ENCODE measurements at places on chromosomes 4 and X.

GRCh38 chr4:83178029-83178428 lies 63.5 kb upstream of the PLAC8 start:
- no peak for DNase-seq

DNA sequence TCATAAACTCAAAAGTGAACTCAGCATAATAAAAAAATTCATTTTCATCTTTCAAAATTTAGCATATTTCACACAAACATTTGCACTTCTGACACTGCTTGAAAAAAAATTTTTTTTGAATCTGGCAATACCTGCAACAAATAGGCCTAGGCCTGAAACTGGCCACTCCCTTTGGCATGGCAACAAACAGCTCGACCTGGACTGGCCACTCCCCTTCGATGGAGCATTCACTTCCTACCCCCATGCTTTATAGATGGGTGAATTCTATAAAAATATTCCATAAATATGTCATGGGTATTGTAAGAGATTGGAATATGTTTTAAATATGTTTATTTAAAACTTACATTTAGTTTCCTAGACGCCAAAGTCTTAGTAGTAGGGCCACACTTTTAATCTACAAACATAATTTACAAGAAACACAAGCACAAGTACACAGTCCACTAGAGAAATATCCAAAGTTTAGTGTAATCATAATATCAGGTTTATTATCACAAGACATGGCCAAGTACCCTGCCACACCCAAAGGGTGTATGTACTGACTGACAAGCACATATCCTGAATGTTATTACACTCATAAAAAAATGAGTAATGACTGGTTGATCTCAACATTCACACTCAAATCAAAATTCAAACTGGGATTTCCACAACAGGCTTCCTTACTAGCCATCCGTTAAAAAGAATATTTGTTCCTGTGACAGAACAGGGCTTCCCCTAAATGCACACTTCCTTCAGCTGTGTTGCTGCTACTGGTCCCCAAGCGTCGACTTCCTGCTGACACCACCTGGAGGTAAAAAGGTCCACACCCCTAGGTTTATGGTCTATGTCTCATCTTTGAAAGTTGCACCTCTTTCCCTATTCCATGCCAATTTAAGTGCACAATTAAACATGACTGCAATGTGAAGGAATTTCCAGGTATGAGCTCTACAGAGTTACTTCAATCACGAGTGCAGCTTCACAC lies 271.5 kb downstream of the NR3C2 start:
- no peak for DNase-seq

DNA sequence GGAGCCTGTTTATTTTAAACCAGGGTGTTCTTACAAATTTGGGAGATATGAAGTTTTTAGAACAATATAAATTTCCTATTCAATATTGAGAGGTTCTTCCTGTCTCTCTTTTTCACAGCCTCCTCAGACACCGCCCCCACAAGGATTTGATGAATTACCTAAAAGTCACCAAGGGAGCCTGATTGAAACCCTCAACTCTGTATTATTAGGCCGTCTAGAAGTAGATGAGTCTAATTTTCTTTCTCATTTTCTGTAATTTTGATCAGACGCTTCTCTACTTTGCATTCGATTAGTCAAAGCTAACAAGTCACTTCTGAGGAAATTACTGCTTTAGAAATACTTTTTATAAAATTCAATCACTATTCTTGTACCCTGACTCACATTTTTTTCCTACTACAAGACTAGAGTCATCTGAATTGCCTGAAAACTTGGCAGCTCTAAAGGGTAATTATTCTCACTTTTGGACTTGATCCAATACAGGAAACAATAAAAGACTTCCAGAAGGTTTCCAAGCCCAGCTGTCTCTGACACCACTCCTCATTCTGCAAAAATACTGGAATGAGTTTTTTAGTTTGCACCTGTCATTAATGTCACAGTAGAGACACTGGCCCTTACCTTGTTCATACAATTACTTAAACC lies 111.2 kb downstream of the ELOVL6 start:
- DNase-seq = no peak

DNA sequence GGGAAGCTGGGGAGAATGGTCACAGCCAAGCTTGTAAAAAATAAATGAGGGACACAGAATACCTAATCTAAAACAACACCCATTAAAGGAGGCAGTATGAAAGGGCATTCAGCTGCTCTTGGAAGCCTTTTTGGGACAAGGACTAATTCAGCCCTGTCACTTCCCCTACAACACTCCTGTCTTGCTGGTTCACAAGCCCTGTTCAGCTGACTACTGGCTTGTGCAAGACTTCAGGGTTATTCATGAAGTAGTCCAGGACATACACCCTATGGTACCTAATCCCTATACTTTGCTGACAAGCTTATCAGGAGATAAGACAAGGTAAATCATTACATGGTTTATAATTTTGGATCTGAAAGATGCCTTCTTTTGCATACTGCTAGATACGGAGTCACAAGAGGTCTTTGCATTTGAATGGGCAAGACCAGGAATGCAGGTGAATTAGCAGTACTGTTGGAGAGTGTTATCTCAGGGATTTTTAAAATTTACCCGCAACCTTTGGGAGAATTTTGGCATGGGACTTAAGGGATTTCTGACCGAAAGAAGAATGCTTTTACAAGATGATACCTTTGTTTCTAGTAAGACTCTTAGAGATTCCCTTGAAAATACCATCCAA lies 103.2 kb upstream of the LANCL3 start:
- DNase-seq = no peak

- DNase-seq = no peak
Observed at GRCh38 chr4:134470544-134470943, 269.0 kb upstream of the PABPC4L start.

GRCh38 chr4:105461221-105461620 lies 12.6 kb downstream of the PPA2 start:
- no peak for DNase-seq

GRCh38 chr4:54941994-54942552 lies 183.3 kb downstream of the KDR start:
- no peak for DNase-seq

DNA sequence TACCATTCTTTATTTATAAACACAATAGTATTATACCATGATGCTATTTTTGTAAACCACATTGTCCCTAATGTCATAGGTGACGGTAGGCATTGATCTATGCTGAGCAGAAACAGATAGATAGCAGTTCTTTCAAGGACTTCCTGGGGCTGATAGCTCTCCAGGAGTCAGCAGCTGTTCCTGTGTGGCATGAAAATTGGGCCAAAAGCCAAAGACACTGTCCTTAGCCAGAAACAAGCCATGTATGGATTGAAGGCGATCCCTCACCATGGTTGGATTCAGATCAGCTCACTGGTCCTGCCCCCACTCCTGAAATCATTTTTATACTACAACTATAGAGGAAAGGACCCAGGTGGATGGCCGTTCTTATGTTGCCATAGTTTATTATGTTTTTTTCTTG lies 53.6 kb downstream of the DDX60 start:
- DNase-seq = no peak

DNA sequence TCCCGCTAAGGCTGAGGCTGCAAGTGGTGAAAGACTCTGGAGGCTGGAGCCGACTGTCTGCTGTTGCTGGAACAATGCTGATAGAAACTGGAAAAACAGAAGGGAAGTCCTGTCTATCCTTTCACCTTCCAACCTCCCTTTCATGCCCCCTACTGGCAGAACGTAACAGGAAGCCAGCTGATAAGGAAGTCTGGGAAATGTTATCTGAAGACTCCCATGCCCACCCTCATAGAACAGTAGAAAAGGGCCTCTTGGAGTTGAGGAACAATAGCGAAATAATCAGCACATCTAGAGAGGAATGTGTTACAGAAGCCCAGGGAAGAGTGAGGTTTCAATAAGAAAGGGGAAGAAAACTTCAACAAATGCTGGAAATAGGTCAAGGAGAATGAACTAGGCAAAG lies 117.1 kb upstream of the DKK2 start:
- no peak for DNase-seq

DNA sequence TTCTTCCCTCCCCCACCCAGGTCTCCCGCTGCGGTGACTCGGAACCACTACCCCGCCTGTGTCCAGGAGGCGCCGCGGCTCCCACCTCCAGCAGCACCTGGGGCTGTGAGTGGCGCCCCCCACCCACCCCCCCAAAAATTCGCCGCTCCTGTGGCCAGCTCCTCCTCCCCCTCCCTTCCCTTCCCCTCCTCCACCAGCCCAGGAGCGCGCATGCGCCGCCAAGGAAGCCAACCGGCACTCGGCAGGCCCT lies 278 bp downstream of the CLOCK start:
- DNase-seq = no peak

- no peak for DNase-seq
Observed at GRCh38 chrX:64192040-64192439, 13.5 kb downstream of the AMER1 start.

GRCh38 chr4:80074651-80075050 lies 1.6 kb upstream of the ANTXR2 start:
- no peak for DNase-seq

- DNase-seq = no peak
Observed at GRCh38 chr4:113057891-113058290, 8.4 kb downstream of the ANK2 start.

DNA sequence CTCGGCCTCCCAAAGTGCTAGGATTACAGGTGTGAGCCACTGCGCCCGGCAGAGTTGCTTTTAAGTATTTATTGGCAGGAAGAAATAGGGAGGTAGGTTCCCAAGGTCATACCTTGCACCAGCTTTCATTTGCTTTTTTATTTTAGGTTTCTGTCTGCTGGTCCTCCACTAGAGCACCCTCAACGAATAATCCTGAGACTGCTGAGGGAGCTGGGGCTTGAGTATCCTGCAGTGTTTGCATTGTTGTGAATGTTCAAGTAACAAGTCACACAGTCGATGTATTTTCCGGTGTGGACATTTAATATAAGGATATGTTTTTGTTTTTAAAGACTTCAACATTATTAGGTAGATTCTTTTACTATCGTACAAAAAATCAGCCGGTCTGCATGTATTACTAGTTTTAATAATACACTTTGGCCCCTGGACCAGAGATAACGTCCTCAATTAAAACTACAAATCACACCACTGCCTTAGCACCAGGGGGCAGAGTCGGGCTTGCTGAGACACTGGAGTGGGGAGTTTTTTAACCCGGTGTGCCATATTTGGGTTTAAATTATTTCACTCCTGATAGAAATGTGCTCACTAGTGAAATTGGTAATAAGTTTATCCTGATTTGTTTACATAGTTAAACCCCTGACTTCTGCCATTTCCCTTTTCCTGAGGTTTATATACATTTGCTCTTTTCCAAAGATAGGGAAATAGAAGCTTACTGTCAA lies 11.6 kb downstream of the SMIM20 start:
- no peak for DNase-seq

DNA sequence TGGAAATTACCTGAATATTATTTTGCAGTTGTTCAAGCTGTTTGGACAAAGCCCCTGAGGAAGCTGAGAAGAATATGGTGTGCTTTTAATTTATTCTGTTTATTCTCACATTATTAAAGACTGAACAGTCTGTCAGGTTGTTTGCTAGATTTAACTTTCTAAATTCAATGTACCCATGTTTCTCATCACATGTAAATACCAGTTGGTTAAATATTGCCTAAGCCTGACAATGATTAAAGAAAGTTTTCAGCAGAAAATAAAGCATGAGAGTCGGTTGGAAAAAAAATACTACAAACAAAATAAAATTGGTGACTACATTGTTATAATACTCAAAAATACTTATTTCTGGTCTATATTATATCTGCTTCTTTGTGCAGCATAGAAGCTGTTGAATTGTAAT lies 1974.7 kb downstream of the ARAP2 start:
- DNase-seq = no peak

DNA sequence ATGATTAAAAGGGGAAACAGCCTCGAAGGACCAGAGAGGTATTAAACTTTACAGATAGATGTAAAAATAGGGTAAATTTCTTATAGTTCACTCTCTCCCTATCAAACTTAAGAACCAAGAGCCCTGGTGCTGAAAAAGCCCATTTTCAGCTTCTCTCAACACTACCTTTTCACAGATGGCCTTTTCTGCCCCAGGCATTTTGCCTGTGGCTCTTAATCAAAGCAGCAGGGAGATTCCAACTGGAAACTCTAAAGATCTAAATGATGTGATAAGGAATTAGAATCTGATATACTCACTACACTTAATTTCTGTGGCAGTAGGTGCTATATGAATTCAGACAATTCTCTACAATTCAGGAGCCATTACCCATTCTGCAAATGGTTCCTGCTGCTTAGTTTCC lies 60.0 kb downstream of the AMMECR1 start:
- no peak for DNase-seq

DNA sequence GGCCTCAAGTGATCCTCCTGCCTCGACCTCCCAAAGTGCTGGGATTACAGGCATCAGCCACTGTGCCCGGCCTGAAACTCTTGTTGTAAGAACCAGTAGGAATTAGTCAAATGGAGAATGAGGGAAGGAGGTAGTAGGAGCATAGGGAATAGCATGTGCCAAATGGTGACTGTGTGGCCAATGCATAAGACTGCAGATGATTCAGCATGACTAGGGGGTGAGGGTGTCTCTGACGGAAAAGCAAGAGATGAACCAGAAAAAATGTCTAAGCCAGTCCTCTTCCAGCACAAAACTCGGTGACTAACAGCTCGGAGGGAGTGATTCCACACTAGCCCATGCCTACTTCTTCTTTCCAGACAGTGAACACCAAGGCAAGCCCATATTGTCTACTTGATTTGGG lies 58.2 kb upstream of the DUSP21 start:
- no peak for DNase-seq

- no peak for DNase-seq
Observed at GRCh38 chr4:3402491-3403347, 39.0 kb upstream of the HGFAC start.

DNA sequence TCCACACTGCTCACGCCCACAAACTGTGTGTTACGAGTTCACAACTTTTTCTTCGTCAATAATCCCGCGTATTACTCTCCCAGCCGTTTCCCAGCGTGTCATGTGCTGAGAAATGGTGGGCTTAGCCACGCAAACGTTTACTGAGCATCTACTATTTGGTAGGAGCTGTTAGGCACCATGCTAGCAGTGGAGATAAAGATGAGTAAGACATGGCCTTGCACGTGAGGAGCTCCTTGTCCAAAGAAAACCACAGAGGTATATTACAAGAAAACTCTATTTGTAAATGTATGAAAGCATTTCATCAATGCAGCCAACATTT lies 821 bp upstream of the TMEM128 start:
- DNase-seq = no peak

All from activated CD4-positive, CD25-positive, alpha-beta regulatory T cell treated with anti-CD3 and anti-CD28 coated beads, Interleukin-2, amount 50 U/mL, for 16 hours (primary cell).